Stimulated activated CD4-positive, alpha-beta T cell treated with anti-CD3 and anti-CD28 coated beads, Interleukin-2, amount 100 ng/mL, for 4 hours (primary cell): ENCODE measurements at places on chromosomes 1 and 21.

- no peak for DNase-seq
Observed at GRCh38 chr21:44414291-44415072, 40.8 kb upstream of the LRRC3 start.

DNA sequence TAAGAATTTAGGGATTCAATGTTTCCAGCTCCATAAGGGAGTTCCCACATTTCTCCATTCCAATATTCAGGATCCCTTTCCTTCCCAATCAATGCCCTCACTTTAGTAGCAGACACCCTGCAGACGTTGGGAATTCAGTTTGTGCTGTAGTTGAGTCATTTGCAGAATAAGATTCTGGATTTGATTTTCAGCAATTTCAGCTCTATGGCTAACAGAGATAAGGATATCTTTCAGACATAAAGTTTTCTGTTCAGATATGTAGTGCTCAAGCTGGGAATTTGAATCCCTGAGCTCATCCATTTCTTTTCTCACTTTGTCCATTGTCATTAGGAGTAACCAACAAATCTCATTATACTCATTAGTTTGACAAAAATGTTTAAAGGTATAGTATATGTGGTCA, 13.1 kb downstream of the MPZL1 start:
- no peak for DNase-seq

DNA sequence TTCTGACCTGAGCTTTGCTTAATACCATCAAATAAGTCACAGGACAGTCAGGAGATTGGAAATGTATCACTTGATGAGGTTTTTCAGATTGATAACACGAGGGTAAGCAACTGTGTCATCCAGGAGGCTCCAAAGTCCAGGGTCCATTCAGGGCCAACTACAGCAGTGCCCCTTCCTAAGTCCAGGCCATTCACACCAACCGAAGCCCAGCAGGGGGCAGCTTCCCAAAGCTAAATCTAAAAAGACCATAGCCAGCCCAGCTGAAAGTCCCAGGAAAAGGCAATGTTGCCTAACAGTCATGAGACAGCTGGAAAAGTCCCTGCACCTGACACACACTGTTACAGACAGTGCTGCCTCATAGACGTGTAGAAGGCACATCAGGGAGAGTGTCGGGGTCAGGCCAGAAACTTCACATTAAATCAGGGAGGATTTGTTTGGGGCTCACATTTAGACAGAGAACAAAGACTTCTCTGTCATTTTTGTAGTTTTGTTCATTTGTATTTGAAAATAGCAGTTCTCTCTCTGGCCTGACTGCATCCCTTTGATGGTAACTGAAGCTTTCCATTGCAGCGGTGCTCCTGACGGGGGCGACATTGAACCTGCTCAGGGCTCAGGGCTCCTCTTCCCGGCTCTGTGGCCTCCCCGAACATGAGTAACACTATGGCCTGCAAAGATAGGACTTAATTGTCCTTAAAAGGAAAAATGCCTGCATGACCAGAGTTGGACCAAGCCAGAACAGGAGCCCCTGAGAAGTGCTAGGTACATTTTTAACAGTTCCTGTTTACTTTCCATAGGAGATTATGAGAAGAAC, 200.4 kb downstream of the NRIP1 start:
- DNase-seq = no peak

DNA sequence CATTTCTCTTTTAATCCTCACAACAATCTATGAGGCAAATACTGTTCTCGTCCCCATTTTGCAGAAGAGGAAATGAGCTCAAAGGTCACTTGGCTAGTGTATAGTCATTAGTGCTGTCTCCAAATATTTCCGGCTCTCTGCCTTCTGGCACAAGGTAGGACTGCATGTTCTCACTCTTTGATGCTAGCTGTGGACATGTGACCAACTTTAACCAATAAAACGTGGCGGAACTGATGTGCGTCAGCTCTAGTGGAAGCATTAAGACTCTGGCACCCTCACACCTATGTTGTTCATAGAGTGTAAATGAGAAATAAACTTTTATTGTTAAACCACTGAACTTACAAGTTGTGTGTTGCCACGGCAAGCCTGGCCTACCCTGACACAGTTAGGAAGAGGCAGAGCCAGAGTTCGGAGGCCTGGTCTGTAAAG, 5.0 kb upstream of the KIF21B start:
- DNase-seq = no peak

DNA sequence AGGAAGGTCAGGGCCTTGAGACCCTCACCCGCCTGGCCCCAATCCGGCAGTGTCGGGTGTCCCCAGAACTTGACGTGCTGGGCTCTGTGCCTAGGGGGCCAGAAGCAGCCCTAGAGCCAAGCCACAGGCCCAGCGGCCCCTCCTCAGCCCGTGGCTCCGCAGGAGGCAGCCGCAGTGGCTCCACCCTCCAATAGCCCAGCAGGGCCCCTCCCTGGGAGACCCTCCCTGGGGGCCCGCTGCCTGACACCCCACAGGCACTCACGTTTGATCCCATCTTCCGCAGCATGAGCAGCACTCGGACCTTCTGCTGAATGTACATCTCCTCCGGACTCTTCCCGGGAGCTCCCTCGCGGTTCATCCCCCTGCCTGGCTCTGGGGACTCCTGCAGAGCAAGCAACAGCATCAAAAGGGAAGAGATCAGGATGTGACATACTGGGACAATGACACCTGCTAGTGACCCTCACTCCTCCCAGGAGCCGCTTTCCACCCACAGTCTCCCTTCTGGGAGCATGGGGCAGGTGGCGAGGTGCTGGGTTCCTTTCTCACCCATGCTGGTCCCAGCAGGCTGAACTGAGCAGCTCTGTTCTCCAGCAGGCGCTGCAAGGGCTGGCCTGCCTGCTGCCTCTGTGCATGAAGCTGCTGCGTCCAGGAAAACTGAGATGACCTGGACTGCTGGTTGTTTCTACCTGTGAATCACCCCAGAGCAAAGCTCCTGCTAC, 38.2 kb downstream of the CTNNBIP1 start:
- DNase-seq = no peak

GRCh38 chr1:214573386-214574318, 22.2 kb upstream of the PTPN14 start:
- DNase-seq = no peak

DNA sequence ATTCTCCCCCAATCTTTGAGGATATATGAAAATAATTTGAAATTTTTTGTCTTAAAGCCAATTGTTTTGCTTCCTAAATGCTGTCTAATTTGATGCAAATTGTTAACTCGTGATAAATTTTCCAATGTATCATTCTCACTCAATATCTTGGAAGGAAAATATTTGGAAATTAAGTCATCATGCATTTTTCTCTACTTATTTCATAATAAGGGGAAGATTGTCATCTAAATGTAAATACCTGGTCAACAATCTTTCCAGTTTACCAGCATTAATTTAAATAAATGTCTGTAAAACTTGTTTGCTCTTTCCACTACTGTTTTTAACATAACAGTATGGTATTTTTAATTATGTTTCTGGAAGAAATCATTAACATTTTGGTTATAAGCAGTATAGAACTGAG, 78.3 kb upstream of the KCTD3 start:
- DNase-seq = no peak

- DNase-seq = no peak
Observed at GRCh38 chr21:33794596-33794995, 121.0 kb downstream of the ATP5PO start.

- no peak for DNase-seq
Observed at GRCh38 chr1:167328816-167329483, 108.3 kb downstream of the POU2F1 start.

GRCh38 chr1:15577691-15578090, 7.2 kb downstream of the AGMAT start:
- no peak for DNase-seq

DNA sequence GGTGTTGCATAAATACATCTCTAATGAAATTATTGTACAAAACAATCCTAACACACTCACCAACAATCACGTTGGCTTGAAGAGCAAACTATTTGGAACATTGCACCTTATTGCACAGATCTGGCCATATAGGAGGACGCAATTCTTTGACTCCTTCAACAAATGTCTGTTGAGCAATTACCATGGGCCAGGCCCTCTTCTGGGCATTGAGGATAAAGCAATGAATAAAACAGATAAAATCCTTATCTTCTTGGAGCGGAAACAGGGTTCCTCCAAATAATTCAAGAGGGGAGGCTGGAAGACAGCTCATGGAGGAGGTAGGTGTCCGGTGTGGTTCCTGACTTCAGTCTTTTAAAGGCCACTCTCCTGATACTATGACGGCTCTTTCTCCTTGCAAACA, 43.3 kb downstream of the PAX7 start:
- DNase-seq = no peak

- no peak for DNase-seq
Observed at GRCh38 chr21:36250423-36251075, 69.4 kb upstream of the MORC3 start.

GRCh38 chr1:180848191-180848590, 64.5 kb upstream of the KIAA1614 start:
- DNase-seq = no peak

- DNase-seq = no peak
Observed at GRCh38 chr1:159214149-159214760, 9.6 kb downstream of the ACKR1 start.

DNA sequence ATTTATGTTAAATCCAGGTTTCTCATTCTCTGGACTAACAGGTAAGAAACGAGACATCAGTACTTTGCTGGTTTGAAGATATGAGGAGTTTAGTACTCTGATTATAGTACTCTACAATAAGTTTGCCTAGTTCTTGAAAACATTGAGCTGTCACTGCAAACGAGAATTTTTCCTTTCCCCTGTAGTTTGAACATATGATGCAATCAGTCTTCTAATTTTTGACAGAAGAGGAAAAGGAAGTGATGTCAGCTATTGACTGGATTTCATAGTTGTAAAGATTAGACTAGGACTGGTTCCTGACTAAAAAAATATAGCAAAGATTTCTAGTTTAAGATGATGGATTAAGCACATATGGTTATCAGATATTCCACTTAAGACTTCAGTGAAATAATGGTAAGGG, 461.9 kb downstream of the LRRIQ3 start:
- no peak for DNase-seq

GRCh38 chr21:42163511-42163863, 55.5 kb upstream of the ABCG1 start:
- DNase-seq = no peak

- no peak for DNase-seq
Observed at GRCh38 chr1:41627491-41628280, 143.2 kb upstream of the EDN2 start.

GRCh38 chr1:60290393-60290792, 216.8 kb upstream of the C1orf87 start:
- no peak for DNase-seq

GRCh38 chr1:902802-903201, 20.9 kb upstream of the SAMD11 start:
- DNase-seq = no peak

GRCh38 chr1:113879739-113880038, 7.7 kb downstream of the BCL2L15 start:
- no peak for DNase-seq

DNA sequence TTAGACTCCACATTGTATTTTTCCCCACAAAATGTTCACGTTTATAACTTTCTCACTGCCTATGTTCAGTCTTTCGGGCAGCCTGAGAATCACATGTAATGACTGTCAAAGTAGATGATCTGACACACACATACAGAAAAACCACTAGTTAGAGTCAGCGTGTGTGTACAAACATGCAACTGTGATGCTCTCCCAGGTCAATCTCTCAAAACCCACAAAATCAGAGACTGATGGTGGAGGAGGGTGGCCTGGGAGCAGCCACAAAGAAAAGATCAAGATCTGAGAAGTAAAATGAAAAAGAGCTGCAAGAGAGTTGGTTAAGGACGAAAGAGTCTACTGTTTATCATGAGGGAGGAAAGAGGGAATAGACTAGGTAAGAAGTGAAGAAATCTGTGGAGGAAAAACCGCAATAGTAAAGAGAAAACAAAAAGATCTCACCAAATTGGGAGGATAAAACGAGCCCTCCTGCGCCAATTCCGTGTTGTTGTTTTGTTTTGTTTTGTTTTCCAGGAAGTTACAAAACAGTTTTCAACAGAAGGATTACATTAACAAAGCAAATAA, 2.3 kb downstream of the EGLN1 start:
- no peak for DNase-seq

DNA sequence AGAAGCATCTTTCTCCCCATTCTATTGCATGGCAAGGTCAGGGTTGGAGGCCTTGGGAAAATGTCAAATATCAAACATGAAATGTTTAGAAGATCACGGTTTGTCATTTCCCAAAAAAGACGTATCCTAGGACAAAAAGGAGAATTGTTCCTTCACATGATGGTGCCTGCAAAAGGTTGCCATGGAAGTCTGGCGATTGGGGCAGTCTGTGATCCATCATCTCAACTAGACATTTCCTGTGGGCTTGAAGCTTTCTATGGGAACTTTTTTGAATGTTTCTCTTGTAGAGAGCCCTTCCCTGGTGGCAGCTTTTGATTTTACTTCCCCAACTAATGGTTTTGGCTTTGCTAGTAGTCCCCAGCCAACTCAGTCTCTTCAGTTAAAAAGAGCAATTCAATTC, 106.3 kb downstream of the TGFB2 start:
- DNase-seq = no peak

GRCh38 chr1:110542725-110543124, 23.8 kb upstream of the KCNA10 start:
- no peak for DNase-seq

- no peak for DNase-seq
Observed at GRCh38 chr1:17112496-17113236, 6.6 kb downstream of the PADI2 start.

DNA sequence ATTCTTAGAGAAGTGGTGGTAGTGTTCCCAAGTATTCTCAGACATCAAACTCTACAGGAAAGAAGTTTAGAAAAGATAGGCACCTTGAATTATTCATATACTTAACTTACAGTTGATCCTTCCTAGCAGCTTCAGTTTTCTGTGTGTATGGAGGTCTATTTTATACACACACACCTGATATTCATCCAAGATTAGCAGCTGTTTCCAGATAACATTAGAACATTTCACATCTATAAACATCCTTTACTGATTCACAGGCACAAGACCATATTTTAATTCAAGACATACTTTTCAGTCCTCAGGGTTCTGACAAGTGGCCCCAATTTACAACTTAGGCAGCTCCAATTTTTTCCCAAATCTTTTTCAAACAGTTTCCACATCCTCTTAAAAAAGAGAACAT, 287.8 kb upstream of the USP25 start:
- no peak for DNase-seq

DNA sequence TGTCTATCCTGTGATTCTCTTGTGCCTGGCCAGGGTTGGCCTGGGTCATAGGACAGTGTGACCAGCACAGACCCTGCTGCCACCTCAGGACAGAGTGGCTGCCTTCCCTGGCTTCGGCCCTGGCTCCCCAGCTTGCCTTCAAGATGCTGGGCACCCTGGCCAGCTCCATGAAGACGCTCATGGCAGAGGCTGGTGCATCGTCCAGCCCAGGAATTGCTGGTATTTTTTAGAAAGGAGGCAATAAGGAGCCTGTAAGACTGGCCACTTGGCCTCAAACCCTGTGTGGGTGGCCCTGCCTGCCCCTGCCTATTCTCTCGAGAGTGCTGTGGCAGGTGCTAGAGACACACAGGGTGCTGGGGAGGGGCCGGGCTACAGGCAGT, 70.4 kb upstream of the ACTRT2 start:
- no peak for DNase-seq

GRCh38 chr1:174197088-174197487, 37.8 kb downstream of the RABGAP1L start:
- no peak for DNase-seq
